ENCODE measurements at places on chromosomes 3 and 15.
A peak's percentile ranks its signal among the peaks of the same experiment; 100 is the strongest.

GRCh38 chr3:23461069-23461468, 257.9 kb downstream of the UBE2E2 start:
- no peak for DNase-seq

GRCh38 chr15:37872661-37873060, 61.8 kb upstream of the TMCO5A start:
- no peak for DNase-seq

DNA sequence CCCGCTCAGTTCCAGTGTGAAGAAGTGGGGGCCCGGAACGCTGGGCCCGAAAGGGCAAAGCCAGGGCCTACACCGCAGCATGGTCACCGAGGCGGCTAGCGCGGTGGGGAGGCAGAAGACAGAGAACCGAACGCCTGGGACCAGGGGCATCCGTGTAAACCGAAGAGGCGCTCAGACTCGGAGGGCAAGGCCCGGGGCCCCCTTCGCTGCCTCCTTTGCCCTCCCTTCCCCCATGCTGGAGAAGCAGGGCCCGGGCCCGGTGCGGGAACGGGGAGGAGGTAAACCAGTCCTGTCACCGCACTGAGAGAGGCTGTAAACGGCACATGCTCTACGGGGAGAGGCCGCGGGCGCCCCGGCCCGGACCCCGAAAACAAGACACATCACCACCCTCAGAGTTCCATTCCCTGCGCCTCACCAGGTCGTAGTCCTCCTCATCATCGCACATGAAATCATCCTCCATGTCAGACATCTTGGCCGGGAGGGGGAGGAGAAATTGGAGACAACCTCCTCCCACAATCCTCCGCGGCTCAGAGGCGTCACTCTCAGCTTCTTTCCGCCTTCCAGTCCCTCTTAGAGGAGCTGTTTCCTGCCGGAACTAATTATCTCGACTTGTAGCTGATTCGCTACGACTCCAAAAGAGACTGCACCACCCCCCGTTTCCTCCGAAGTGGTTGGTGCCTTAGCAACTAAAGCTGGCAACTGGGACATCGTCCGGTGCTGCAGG, at the start of gene COPS2:
COPS2 (minus strand) TSS at position 490 of the 724 bp plus-strand sequence; CDS start at position 469, 21 bp downstream.
- DNase-seq, result peak; percentile 97

DNA sequence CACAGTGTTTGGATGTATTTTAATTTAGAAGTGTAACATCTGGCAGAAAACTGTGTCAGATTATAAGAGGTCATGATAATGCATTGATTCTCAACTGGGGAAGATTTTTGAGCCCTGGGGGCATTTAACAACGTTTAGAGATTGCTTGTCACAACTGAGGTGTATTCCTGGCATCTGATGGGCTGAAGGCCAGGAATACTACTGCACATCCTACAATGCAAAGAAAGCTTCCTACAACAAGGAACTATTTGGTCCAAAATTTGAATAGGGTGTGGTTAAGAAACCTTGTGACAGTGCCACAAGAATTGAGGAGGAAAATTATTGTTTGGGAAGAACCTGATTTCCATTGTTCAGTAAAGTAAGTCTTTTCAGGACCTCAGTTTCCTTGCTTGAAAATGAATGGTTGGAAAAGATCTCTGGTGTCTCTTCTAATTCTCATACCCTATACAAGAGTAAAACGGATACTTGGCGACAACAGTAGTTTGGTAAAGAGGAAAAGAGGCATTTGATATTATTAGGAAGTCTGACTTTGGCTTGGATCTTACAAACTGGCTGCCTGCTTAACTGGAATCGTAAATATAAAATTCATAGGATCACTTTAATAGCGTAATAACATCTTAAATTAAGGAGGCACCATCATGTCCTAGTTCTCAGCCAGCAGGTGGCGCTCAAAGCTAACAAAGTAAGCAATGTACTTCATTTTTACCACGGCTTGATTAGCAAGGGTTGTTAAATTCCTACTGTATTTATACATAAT, 4.3 kb downstream of the DAZL start:
- DNase-seq, result peak; percentile 89

DNA sequence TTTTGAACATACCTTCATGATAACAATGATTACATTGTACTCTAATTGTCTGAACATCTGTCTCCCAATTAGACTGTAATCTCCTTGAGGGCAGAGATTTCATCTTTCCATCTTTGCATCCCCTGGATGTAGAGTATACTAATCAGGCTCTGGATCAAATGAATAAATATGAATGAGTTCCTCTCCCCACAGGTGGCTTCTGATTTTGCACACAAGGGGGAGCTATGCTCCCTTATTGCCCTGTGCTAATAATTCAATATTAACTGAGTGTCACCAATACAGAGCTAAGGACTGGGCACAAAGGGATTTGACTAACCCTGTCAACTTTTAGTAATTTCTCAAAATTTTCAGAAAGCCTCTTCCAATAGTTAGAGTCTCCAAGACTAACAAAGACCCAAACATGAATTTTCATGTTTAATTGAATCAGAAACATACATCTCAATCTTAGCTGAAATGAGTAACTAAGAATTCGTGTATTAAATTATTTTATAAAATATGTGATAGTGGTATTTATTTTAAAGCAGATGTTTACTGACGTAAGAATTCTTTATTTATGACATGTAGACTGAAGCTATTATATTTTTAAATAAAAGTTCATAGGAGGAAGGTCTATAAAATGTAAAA, 3.0 kb downstream of the DUOXA1 start:
- no peak for DNase-seq

GRCh38 chr3:130835483-130835882, 58.4 kb upstream of the ATP2C1 start:
- DNase-seq, result no peak

DNA sequence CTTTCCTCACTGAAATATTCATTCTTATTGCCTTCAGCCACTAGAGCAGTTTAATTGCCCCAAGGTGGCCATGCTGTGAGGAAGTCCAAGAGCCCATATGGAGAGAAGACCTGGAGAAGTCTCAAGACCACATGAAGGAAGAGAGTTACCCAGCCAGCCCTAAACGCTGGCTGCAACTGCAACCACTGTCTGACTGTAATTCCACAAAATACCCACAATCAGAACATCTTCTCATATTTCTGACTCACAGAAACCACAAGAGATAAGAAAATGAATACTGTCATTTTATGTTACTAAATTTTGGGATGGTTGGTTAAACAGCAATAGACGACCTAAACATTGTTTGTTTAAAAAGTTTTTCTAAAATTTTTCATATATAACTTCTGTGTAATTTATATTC, 14.7 kb upstream of the SST start:
- DNase-seq, result no peak

GRCh38 chr3:102571720-102572384, 137.0 kb downstream of the ZPLD1 start:
- no peak for DNase-seq

DNA sequence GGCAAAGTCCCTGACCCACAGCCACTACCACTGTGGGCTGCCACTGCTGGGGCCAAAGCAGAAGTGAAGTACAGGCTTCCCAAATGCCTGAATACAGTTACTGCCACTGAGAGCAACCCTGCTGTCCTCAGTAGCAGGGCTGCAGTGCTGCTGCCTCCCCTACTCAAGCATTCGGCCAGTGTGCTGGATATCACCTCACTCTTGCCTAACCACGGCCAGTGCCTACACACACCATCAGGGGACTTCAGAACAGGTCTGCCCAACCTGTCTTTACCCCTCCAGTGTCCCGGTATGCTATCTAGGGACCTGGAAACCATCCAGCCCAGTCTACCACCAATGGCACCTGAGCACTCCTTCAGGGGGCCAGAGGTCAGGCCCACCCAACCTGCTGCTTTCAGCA, 261.5 kb upstream of the COL8A1 start:
- DNase-seq, result no peak

GRCh38 chr3:173510565-173510964, 113.0 kb downstream of the NLGN1 start:
- DNase-seq, result no peak

DNA sequence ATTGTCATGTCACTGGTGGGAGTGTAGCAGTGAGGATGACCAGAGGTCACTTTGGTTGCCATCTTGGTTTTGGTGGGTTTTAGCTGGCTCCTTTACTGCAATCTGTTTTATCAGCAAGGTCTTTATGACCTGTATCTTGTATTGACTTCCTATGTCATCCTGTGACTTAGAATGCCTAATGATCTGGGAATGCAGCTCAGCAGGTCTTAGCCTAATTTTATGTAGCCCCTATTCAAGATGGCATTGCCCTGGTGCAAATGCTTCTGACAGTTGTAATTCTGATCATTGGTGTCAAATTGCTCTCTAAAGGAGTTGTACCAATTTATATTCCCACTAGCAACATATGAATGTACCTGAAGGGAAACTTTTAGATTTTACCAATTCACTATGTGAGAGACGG, 74.4 kb downstream of the STRIT1 start:
- DNase-seq, result no peak

- no peak for DNase-seq
These were observed 35.1 kb upstream of the SCN5A start for GRCh38 chr3:38684546-38684945.

DNA sequence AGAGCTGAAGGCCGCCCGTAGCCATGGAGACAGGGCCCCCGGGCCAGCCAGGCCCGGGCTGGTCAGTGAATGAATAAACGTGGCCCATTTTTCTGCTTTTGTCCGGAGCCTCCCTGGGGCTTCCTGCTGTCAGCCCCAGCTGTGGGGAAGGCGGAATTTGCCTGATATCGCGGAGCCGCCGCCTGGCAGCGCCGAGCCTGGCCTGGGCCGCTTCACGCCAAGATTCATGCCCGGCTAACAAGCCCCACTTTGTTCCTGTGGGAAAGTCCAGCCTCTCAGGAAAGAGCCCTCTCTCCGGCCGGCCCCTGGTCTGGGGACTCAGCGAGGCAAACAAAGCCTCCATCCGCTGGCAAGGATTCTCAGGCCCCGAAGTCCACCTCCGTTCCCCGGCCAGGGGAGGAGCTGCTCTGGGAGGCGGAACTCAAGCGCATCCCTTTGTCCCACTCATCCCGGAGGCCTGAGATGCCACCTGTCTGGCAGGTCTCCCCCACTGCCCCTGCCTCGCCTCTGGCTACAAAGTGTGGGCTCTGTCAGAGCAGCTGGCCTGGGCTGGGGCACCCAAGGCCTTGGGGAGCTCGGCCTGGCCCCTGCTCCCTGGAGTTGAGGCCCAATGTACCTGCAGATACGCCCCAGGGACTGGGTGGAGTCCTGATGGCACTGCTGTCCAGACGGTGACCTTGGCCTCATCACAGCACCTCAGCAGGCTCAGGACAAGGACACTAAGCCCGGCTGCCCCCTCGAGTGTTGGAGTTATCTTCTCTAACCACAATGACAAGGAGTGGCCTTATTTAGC, 51.6 kb upstream of the SLC6A11 start:
- DNase-seq, result no peak

DNA sequence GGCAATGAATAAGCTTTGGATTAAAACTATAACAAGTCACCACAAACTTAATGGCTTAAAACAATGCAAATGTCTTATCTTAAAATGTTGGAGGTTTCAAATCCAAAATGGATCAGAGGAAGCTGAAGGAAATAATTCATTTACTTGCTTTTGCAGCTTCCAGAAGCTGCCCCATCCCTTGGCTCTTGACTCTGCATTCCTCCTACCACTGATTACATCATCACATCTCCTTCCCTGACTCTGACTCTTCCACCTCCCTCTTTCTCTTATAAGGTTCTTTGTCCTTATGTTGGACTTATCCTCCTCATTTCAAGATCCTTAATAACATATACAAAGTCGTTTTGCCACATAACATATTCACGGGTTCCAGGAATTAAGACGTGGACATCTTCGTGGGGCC, 982.8 kb upstream of the ROBO1 start:
- no peak for DNase-seq

- DNase-seq, result peak; percentile 82
These were observed 14.0 kb downstream of the VILL start for GRCh38 chr3:38004415-38005075.

DNA sequence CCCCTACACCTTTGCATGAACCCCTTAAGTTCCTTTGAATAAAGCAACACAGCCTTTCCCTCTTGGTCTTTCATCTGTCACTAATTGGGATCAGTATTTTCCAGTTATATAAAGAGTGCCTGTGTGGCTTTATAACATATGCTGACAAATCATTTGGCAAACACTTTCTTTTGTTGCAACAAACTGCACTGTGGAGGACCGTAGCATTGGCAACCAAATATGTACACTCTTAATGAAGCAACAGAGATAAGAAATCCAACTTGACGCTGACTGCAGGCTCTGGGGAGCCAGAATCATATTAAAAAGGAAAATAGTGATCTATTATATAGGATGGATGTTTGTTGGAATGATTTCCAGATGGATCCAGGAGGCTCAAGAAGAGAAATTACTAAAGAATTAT, 120.1 kb upstream of the PRICKLE2 start:
- DNase-seq, result peak; percentile 69

GRCh38 chr15:58501636-58502188, 69.9 kb downstream of the LIPC start:
- DNase-seq, result no peak

GRCh38 chr15:23846218-23846617, 159.1 kb upstream of the NDN start:
- DNase-seq, result no peak

DNA sequence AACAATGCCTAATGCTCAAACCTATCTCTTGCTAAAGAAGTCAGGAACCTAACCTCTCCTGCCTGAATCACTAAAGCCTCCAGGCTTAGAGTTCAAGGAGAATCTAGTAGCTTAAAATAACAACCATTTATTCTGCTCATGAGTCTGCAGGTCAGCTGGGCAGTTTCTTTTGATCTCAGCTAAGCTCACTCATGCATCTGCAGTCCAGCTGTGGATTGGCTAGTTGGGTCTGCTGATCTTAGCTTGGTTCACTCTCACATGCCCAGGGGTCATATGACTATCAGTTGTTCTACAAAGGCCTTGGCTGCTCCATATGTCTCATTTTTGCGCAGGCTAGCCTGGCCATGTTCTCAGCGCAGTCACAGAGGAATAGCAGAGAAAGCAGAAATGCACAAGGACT, 109.2 kb upstream of the STT3B start:
- no peak for DNase-seq

GRCh38 chr15:100808691-100809090, 70.9 kb upstream of the ALDH1A3 start:
- no peak for DNase-seq

GRCh38 chr15:58519516-58519915, 87.7 kb downstream of the LIPC start:
- no peak for DNase-seq

- no peak for DNase-seq
These were observed 49.2 kb upstream of the CCDC54 start for GRCh38 chr3:107328069-107328468.

GRCh38 chr3:171099911-171100310, 73.4 kb upstream of the SLC2A2 start:
- DNase-seq, result no peak

- DNase-seq, result no peak
These were observed 114.1 kb upstream of the ADAMTS9 start for GRCh38 chr3:64801856-64802255.

- DNase-seq, result no peak
These were observed 131.2 kb downstream of the FBN1 start for GRCh38 chr15:48514103-48514816.

- no peak for DNase-seq
These were observed 49.3 kb upstream of the HEG1 start for GRCh38 chr3:125105116-125105515.

DNA sequence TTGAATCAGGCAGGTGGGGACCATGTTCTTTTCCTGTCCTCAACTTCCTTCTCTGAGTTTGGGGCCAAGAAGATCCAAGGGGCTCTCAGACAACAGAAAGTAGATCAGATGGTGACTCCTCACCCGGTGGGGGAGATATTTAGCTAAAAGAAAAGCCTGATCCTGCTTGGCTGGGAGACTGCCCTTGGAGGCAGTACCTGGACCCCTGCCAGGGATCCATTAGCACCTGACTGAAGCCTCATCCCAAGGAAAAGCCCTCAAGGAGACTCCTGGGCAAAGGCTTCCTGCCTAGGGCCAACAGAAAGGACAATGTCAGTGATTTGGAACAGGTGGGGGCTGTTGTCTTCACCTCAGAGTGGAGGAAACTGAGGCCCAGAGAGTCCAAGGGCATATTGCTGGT, 33.5 kb upstream of the HHATL start:
- DNase-seq, result no peak

Data from sigmoid colon (tissue), 7 donors.